NT2/D1 (cell line): ENCODE measurements at places on chromosomes 1 and 21.

DNA sequence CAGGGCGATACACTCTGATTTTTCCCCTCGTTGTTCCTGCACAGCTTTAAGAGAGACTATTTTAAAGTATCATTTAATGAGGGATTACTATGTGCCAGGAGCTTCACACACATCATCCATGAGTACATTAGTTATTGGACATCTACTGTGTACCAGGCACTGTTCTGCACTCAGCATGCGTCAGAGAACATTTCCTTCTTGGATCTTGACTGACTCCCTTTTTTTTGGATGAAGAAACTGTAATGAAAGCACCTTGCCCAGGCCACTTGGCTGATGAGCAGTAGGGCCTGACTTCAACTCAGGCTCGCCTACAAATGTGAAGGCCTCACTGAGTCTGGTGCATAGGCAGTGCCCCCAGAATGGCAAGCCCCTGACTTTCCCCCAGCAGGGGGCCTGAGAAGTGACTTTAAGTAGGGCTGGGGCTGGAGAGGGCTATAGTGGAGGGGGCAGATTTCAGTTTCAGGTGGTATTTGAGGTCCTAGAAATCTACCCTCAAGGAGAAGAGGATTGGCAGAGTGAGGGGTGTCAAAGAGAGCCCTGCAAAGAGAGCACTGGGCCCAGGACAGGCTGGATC is 50.0 kb downstream of the PTPRU start:
- no peak for DNase-seq

- peak; percentile 93 for DNase-seq
These were observed at the start of gene EFNA4 for GRCh38 chr1:155063550-155064110. TSS of gene EFNA4 (plus strand) at chr1:155063740. CDS start at chr1:155063824, 84 bp downstream.

DNA sequence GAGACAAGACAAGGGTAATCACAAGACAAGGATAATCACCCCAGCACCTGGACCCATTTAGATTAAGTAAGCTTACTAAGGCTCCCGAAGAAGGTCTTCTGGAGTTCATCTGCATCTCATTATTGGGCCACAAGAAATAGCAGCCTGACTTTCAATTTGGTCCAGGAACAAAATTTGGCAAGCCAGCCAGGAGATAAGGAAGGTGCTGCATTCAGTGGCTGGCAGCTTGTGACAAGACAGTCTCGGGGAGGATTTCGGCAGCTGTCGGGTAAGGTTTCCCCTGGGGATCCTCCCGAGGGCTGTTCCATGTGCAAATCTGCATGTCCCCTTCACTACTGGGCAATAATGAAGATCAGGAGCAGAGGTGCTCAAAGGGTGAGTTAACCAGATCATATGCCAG is 195.2 kb downstream of the FCRL5 start:
- DNase-seq = no peak

- no peak for DNase-seq
These were observed at the start of gene RNF220 for GRCh38 chr1:44405031-44405797. TSS of gene RNF220 (plus strand) at chr1:44405255.
